Cerebellum (tissue), 4 donors: ENCODE measurements at places on chromosomes 12 and 14. TPM values are rescaled to one million over a fixed set of nuclear protein-coding genes. Genes with fewer than 3 reads are reported as not detected.
A peak's percentile ranks its signal among the peaks of the same experiment; 100 is the strongest.

- DNase-seq, result no peak
Observed at GRCh38 chr12:80373666-80374065, 70.4 kb upstream of the PTPRQ start.

DNA sequence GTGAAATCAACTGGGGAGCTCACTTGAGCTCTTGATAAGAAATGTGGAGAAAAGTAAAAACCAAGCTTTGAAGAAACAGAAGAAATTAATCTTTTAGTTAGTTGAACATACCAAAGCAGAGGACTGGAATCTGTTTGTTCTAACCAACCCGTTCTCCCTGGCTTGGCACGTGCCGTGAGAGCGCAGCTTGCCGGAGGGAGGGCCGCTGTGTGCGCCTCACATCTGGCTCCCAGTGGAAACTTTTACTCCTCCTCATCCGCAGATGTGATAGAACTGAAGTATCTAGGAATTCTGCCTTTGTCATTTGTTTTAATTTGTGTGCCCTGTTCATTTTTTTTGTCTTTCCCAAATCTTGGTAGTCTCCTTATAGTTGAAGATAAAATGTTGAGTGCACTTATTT is 64.9 kb downstream of the DDX51 start:
- no peak for DNase-seq

GRCh38 chr14:100423317-100424010 is 100.3 kb downstream of the SLC25A47 start:
- DNase-seq, result no peak

Gene CLEC2D
- total RNA-seq, result 11.4 TPM

GRCh38 chr14:28762955-28763326 is 3.6 kb upstream of the FOXG1 start:
- DNase-seq, result no peak

- no peak for DNase-seq
Observed at GRCh38 chr14:74326369-74327152, 21.7 kb upstream of the VRTN start.

Gene GPR132
- total RNA-seq, result 1.7 TPM

Gene SNAPC1
- 6.9 TPM for total RNA-seq

- DNase-seq, result peak; percentile 67
Observed at GRCh38 chr12:118035190-118036041, 18.9 kb downstream of the RFC5 start.

DNA sequence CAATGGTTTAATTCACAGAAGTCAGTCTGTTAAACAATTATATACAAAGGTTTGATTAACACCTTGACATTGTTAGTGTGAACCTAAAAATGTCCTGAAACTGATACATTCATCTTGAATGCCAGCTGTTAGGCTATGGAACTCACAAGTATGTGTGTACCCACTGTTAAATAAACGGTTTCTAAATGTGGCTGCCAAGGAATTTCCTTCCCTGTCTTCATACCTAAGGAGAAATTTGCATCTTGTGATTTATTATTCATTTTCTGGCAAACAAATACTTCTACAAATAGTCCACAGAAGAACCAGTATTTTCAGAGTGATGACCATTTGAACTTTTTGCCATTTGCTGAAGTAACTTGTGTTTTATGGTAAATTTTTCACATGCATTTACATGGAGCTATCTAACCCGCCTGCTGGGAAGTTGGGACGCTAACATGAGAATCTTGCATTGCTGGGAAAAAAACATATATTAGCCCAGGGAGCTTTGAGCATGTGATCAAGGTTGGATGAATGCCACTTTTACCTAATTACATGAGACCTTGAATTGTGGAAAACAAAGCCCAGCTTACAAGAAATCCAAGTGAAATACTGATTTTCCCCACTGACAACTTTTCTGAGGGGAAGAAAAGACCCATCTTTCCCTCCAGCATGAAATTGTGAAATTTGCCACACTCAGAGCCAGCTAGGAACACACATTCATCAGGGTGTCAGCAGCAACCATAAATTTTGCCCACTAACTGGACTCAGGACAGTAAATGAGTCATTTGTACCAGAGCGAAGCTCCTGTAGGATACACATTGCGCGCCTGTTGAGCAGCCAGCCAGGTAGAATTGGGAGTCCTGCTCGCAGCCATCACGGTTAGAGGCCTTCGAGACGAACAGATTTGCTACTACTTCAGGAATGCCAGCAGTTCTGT is 118.0 kb downstream of the KICS2 start:
- no peak for DNase-seq
